Cardiac muscle cell (in vitro differentiated cells and primary cell): ENCODE measurements at places on chromosomes 3 and 15. TPM values are rescaled to one million over a fixed set of nuclear protein-coding genes. Genes with fewer than 3 reads are reported as not detected.

DNA sequence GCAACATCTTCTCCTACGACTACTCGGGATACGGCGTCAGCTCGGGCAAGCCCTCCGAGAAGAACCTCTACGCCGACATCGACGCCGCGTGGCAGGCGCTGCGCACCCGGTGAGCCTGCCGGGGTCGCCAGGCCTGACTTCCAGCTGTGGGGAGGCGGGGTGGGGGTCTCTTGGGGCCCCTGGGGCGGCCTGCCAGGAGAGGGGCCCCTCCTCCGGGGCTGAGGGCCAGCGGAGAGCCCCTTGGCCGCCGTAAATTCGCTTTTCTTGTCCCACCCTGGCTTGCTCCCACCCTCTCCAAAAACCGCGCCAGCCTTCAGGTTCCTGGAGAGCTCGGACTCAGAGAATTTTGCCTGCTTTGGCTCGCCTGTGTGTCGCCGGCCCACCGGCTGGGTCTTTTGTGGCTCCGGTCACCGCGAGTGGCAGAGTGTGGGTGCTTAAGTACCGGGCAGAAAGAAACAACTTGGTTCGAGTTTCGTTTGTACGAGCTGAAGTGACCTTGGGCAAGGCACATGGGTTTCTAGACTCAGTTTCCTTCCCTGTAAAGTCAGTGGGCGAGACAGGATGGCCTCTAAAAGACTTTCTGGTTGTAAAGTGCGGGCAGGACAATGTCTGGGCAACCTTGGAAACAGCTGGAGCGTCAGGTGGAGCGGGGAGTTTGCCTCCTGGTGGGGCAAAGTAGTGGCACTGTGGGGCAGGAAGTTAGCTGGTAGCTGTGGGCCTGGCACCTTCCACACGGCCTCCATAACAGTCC is 976 bp downstream of the ABHD17C start:
- DNase-seq, result peak; percentile 22

- DNase-seq, result peak; percentile 58
These were observed 656 bp downstream of the SLMAP start for GRCh38 chr3:57756528-57757401.

DNA sequence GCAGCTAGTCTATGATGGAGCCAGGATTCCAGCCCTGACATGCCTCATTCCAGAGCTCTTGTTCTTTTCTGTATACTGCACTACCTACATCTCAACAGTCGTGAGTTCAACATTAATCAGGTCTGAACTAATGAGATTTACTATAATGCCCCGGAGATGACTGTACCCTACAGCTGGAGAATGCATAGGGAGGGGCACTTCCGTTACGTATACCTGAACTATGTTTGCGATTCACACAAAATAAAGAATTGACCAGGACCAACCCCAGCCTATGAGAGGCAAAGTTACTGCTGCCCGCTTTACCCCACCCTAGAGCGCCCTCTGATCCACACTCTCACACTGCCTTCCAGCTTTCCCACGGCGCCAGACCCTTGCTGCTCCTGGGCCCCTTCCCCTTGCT is 97.0 kb downstream of the IGF2BP2 start:
- DNase-seq, result no peak

DNA sequence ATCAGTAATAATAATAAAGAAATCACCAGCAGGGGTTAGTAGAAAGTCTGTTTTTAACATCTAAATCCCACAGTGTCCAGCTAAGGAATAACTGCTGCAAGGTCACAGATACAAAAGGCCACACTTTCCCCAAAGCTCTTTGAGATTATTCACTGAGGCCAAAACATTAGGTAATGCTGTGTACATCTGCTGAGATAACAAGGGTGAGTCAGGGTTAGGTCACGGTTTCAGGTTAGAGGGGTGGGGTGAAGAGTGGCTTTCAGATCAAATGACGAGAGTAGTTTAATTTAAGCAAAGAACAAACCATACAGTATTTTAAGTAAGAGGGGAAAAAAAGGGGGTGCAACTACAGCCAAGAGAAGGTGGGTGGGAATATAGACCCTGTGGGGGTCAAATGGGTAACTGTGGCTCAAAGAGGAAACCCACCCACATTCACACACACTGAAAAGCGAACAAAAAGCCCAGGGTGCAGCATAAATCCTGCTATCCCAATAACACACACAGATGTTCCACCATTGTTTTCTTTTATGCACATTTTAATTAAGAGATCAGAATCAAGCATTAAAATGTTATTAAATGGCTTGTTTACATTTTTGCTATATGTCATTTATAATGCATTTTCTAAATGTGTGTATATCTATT is 412.9 kb downstream of the TIGIT start:
- no peak for DNase-seq

DNA sequence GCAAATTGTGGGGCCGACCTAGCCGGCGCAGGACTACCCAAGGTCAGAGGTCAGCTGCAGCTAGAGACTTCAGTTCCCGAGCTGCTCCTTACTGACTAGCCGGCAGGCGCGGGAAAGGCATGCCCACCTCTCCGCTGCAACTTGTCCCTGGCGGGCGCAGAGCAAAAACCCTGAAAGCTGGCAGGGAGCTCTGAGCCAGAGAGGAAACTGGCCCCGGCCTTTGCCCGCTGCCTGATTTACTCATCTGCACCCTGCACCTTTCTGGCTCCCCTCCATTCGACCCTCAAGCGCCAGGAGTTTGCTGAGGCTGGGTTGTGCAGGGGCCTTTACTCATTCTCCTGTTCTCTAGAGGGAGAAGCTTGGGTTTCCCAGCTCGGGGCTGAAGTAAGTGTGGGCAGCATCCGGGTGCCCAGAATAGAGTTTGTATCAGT is 1.5 kb downstream of the ZIC4 start:
- no peak for DNase-seq

The GABRR3 gene
- polyA plus RNA-seq, result not detected in 2 replicates

DNA sequence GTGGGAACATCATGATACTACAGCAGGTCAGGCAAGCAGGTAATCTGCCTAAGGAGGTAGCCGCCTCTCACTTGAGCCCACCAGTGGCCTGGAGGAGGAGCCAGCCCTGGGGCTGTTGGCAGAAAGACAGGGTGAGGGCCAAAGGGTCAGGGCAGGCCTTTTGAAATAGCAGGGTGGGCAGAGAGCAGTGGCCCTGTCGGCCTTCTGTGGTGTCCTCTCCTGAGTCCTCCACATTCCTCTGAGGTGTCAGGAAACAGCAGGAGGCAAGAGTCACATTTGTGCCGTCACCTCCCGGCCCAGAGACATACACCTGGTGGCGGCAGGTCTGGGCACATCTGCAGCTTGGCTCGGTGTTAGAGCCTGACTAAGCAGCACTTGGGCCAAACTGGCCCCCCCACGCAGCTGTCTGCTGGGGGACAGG is 3.9 kb upstream of the BNC1 start:
- no peak for DNase-seq

The KCNMB3 gene
- polyA plus RNA-seq, result 0.54 and 3.2 TPM in 2 replicates

DNA sequence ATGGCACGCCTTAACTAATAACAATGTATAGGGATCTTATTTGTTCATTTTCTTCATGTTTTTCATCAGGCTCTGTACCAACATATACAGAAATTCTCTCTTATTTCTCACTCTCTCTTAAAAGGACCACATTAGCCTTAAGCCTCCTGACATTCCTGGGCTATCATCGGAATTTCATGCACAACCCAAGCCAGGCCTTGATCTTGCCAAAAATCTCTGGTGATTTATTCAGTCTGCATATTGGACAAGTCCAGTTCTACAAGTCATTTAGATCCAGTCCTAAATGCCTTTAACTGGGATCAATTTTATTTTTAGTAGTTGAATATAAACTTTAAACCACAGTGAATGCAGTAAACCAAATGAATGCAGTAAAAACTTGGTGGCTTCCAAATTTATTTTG is 385.4 kb downstream of the MECOM start:
- peak; percentile 42 for DNase-seq

- DNase-seq, result peak; percentile 47
These were observed 377.9 kb downstream of the GAP43 start for GRCh38 chr3:116001151-116001621.

The LIPH gene
- polyA plus RNA-seq, result 0.40 and 1.5 TPM in 2 replicates

GRCh38 chr15:42093966-42094365 is 396 bp downstream of the PLA2G4D start:
- DNase-seq, result no peak

DNA sequence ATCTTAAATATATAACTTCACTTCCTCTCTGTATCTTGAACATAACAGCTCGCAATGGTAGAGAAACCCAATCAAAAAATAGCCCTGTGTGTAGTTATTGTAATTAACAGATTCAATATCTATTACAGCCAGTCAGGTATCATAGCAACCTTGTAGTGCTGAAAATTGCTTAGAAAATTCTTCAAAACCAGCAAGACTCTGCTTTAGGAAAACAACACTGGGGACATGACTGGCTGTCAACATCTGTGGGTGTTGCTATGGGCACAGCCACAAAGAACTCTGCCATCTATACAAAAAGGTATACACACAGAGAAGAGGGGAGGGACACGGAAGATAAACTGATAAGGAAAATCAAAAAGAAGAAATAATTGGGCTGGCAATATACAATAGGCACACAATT is 101.2 kb downstream of the WDR72 start:
- DNase-seq, result peak; percentile 29

DNA sequence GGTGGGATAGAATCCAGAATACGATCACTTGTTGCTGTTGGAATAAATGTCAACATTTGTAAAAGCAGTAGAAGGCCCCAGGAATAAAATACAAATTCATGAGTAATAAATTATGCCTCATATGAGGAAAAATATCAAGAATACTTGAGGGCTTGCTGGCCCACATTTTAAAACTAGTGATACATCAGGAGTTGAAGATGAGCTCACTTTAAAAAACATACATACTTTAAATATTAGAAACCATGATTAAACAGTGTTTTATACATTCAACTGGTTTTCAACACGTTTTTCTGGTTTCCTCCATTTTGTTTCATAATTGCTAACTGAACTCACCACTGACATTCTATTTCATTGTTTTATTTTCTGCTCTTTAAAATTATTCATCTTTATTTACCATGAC is 141.4 kb downstream of the TFG start:
- DNase-seq, result no peak

DNA sequence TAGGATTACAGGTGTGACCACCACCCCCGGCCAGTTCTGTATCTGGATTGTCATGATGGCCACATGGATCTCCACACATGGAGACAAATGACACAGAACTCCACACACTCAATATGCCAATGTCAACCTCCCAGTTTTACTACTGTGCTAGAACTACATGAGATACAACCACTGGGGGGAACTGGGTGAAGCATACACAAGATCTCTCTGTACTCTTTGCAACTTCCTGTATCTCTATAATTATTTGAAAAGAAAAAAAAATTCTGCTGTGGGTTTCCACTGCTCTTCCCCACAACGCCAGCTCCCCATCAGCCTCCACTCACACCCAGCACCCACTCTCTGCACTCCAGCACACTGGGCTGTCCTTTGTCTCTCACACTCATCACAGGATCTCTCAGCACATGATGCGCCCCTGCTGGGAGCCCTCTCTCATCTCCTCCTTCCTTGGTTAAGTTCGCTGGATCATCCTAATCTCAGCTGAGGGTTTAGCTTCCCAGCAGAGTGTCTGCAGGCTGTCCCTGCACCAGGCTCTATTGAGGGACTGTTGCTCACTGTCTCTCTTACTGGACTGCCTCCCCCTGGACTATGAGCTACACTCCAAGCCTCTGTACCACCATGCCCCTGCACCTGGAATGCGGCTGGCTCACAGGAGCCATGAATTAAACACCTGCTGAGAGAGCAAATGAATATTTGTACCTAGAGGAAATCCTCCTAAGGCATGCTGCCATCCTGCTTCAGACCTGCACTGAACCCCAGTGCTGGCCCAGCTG is 10.7 kb upstream of the RAB43 start:
- DNase-seq, result no peak

The OIP5 gene
- polyA plus RNA-seq, result 8.4 and 30.2 TPM in 2 replicates

DNA sequence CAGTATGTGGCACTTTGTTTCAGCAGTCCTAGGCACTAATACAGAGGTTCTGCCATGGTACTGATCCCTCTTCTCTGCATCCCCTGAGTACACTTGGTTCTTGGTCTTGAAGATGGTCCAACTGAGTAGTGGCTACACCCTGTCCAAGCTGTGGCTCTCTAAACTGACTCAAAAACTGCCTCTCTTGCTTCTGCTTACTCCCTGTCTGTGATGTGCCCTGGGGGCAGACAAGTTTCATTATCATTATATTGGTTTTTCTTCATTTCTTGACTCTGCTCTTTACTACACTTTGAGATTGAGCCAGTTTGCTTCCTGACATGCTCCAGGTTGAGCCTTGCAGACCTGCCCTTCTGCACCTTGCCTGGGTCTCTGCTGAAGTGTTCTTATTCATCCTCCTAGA is 18.9 kb upstream of the ST3GAL6 start:
- DNase-seq, result no peak

- DNase-seq, result peak; percentile 84
These were observed 560 bp downstream of the ST6GAL1 start for GRCh38 chr3:186930641-186931531.

The SHC4 gene
- polyA plus RNA-seq, result 1.3 and 2.8 TPM in 2 replicates

The TYRO3 gene
- 22.7 and 26.3 TPM in 2 replicates for polyA plus RNA-seq

The MYL3 gene
- 2,590 and 3,027 TPM in 2 replicates for polyA plus RNA-seq

DNA sequence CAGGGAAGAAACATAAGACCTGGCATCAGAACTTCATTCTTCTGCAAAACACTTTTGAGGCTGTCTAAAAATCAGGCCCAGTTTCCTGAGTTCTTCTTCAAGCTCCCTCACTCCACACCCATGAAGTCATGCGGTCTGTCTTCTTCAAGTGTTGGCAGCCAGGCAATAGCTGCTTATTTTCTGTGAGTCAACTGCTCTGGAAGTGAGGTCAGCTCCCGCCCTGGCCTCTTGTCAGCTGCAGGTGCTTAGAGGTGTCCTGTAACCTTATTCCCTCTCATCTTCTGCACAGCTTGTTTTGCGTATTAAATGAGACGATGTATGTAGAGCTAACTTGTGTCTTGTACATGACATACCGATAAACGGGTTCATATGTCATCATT is 226.1 kb downstream of the ADAMTS17 start:
- DNase-seq, result no peak

- no peak for DNase-seq
These were observed 105.4 kb upstream of the CTDSPL start for GRCh38 chr3:37756311-37756710.

The CDHR4 gene
- polyA plus RNA-seq, result 0.27 TPM in 1 of 2 replicates, not detected in the other

DNA sequence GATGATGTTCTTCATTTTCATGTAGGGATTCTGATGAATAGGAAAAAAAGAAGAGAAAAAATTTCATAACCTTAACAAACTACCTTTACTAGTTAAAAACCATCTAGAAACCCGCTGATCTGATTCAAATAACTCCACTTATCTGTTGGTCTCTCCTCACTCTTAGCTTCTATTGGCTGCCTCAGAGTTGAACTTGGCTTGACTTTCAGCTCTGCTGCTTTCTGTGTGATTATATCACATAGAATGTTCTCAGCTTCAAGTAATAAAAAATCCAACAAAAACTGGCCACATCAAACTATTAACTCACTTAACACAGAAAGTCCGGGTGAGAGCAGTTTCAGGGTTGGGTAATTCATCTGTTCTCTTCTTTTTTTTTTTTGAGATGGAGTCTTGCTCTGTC is 126.8 kb upstream of the RASGRP1 start:
- no peak for DNase-seq

GRCh38 chr3:127690823-127691452 is 18.2 kb downstream of the ABTB1 start:
- peak; percentile 70 for DNase-seq

The SYNPR gene
- 1.8 TPM in 1 of 2 replicates, not detected in the other for polyA plus RNA-seq

DNA sequence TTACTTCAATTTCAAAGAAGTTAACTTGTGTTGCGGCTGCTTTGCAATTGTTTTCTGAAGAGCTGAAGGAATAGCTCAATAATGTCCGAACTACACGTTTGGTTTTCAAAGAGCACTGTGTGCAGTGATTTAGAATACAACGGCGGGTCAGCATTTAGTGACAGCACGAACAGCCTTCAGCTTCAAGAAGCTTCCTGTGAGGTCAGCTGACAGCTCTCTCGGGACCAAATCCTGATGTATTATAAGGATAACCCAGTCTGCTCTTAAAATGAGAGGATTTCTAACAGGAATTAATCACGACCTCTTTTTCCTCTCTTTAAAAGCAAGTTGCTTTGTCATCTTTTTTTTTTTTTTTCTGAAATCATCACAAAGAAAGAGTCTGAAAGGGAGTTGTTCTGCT is 97.9 kb upstream of the UNC13C start:
- no peak for DNase-seq
